Ascending aorta (tissue), 2 donors: ENCODE measurements at places on chromosomes 12 and 14. TPM values are rescaled to one million over a fixed set of nuclear protein-coding genes. Genes with fewer than 3 reads are reported as not detected.

DNA sequence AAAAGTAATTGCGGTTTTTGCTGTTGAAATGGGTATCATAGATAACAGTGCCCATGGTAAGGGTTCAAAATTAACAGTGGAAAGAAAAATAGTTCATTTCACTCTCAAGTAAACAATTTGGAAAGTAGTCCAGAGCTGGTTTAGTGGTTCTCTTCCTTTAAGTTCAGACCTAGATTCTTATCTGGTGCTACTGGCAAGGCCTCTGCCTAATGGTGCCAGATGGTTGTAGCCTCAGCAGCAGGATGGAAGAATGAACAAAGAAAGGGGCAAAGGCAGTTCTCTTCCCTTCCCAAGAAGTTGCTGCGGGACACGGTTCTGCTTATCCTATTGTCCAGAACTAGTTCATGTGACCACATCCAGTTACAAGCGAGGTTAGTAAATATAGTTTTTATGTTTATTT lies 10.5 kb downstream of the ARG2 start:
- no peaks in the 10 kb centered on the region for H3K27me3 ChIP-seq
- H3K36me3 ChIP-seq: no peaks in the 10 kb centered on the region
- no peaks in the 10 kb centered on the region for H3K4me1 ChIP-seq
- no peak overlapping the region for H3K4me3 ChIP-seq

Gene CD27
- total RNA-seq: not detected

GRCh38 chr12:48678551-48679185 lies 3.4 kb downstream of the KANSL2 start:
- DNase-seq: no peak
- H3K27ac ChIP-seq: no peak overlapping the region
- H3K4me1 ChIP-seq: peaks cover 32% of the 10 kb centered on the region
- no peak overlapping the region for H3K4me3 ChIP-seq

DNA sequence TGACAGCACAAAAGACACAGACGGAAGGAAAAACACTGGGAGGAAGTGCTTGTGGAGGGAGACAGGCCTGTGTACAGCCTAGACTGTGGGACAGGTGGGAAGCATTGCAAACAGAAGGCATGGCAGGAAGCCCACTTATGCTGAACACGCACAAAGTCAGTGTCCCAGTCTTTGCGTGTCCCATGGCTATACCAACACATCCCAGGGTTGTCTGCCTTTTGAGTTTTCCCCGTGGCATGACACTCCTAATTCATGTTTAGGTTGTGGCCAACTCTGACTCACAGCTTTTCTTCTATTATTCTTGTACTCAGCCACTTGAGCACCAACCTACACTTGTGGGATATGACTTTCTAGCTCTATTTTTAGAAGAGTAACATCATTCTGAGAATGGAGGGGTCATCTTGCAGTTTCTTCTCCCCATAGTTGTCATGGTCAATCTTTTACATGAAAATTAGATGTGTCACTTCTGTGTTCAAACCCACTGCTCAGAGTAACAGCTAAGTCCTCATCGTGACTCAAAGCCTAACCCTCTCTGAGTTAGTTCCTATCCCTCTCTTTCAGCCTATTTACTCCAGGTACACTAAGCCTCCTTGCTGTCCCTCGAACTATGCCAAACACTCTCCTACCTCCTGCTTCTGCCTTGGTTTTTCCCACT lies 27.5 kb upstream of the JPH4 start:
- no peak for DNase-seq
- no peaks in the 10 kb centered on the region for H3K4me1 ChIP-seq
- H3K27ac ChIP-seq: no peak overlapping the region
- no peak overlapping the region for H3K4me3 ChIP-seq

Gene RARG
- 29.8 TPM for total RNA-seq

GRCh38 chr12:26198742-26199141 lies 3.4 kb downstream of the SSPN start:
- H3K36me3 ChIP-seq: no peaks in the 10 kb centered on the region
- H3K4me1 ChIP-seq: no peaks in the 10 kb centered on the region
- DNase-seq: peak; percentile 74
- peak overlapping the region; percentile 88 for H3K27ac ChIP-seq
- H3K4me3 ChIP-seq: no peak overlapping the region

DNA sequence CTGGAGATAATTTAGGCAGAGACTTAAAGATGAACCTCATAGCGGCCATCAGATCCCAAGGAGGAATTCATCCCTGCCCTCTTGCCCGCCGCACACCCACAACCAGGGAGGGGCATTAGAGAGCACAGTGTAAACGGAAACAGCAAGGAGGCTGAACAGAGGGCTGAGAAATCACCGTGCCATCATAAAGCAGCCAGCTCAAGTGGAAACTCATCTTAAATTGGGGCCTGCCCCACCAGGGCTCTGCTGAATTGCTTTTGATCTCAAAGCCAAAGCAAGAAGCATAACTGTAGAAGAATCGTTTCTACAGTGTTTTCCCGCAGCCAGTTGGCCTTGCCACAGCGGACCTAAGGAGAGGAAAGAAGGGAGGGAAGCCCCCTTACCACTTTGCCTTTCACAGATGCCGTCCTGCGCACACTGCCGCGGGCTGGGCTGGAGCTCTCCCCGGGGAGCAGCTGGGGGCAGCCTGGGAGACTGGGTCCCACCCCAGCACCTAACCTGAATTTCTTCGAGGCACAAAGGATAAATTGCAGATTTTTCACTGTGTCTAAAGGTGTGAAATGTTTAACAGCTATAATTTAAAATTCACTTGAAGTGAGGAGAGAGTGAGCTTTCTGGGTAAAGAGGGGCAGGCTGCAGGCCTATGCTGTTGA lies 51.8 kb upstream of the MMP17 start:
- H3K27me3 ChIP-seq: no peaks in the 10 kb centered on the region
- H3K27ac ChIP-seq: no peak overlapping the region
- peaks cover 71% of the 10 kb centered on the region for H3K36me3 ChIP-seq
- H3K4me3 ChIP-seq: no peak overlapping the region
- H3K4me1 ChIP-seq: no peaks in the 10 kb centered on the region

GRCh38 chr12:25063873-25064628 lies 115.2 kb upstream of the BCAT1 start:
- H3K27ac ChIP-seq: no peak overlapping the region
- H3K4me3 ChIP-seq: no peak overlapping the region
- no peaks in the 10 kb centered on the region for H3K27me3 ChIP-seq

- H3K27ac ChIP-seq: peak overlapping the region; percentile 57
- no peaks in the 10 kb centered on the region for H3K27me3 ChIP-seq
- H3K4me3 ChIP-seq: no peak overlapping the region
These were observed 65.8 kb downstream of the ITPK1 start for GRCh38 chr14:93049867-93050331.

GRCh38 chr14:50082784-50083466 lies 33.4 kb downstream of the VCPKMT start:
- no peak overlapping the region for H3K4me3 ChIP-seq
- no peak overlapping the region for H3K27ac ChIP-seq
- H3K36me3 ChIP-seq: no peaks in the 10 kb centered on the region
- H3K27me3 ChIP-seq: no peaks in the 10 kb centered on the region
- no peak for DNase-seq

Gene SERPINA12
- total RNA-seq: not detected

DNA sequence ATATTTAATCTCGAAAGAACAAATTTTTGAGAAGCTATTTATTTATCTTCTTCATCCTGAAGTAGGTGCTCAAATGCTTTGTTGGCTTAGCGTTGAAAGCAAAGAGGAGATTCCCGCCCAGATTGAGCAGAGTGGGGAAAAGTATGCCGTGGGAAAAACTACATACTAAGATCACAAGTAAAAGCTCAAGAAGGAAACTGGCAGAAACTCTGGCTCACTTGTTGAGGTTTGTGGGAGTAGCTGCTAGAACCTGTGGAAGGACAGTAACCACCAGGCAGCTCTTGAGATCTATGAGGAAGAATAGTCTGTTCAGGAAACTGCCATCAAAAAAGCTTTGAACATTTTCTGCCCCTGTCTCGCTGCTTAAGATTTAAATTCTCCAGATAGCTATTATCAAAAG lies 3.9 kb downstream of the MYRFL start:
- no peak overlapping the region for H3K27ac ChIP-seq
- H3K27me3 ChIP-seq: no peaks in the 10 kb centered on the region
- no peak for DNase-seq
- H3K4me1 ChIP-seq: no peaks in the 10 kb centered on the region

DNA sequence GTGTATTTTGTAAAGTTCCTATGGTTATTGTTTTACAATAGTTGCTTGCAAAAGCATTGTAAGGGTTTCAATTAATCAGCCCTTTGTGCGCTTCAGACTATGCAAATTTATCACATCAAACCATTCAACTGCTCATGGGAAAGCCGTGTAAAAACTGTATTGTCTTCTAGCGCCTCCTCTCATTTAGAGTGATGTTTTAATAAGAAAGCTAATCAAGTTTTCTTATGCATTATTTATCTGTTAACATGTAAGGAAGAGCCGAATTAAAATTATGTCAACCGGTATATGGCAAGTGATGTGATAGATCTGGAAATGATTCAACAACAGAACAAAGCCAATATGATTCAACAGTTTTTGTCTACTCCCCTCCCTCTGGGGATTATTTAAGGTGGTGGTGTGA lies 92.5 kb upstream of the RFX4 start:
- no peak for DNase-seq
- no peak overlapping the region for H3K27ac ChIP-seq

DNA sequence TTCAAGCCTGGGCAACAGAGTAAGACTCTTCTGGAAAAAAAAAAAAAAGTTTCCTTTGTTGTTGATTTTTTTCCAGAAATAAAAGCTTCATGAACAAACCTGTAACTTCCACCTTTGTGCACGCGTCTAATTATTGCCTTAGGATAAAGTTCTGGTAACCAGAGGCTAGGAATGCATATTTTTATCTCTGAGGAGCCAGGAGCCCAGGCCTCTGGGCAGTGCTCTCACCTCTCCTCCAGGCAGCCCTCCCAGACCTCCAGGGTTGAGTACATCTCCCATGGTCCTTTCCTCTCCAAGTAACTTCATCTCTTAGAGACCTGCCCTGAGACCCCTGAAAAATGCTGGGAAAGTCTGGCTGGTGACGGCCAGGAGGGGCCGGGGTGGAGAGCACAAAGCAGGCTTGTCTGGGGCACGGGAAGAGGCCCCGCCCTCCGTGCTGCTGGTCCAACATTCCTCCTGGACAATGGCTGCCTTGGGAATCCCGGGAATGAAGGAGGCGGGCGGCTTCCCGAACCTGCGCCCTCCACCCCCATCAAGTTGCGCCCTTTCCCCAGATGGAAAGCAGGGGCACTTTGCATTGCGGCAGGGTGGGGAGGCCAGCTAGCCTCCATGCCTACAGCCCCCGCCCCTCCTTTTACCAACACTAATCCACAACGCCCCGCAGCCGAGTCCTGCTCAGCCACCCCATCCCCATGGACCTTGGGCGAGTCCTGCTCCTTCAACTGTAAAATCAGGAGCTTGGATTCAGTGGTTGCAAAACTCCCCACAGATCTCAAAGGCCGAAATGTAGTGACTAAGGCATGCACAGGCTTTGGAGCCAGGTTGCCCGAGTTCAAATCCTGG lies 7.3 kb upstream of the FIGNL2 start:
- no peak overlapping the region for H3K27ac ChIP-seq
- no peak for DNase-seq
- H3K4me3 ChIP-seq: peak overlapping the region; percentile 52
- no peaks in the 10 kb centered on the region for H3K36me3 ChIP-seq

DNA sequence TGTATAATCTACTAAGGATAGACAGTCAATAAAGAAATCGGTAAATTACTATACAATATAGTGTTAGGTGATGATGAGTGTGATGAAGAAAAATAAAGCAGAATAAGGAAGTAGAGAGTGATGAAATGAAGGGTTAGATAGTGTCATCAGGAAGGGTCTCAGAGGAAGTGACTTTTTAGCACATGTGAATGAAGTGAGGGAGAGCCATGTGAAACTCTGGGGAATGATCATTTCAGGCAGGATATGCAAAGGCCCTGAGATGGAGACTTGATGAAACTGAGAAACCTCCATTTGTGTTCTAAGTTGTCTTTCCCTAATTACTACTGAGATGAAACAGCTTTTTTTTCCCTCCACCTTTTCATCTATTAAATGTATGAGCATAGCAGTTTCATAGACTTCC lies 19.4 kb upstream of the GNPTAB start:
- no peak for DNase-seq
- no peaks in the 10 kb centered on the region for H3K36me3 ChIP-seq
- H3K4me1 ChIP-seq: no peaks in the 10 kb centered on the region
- H3K27me3 ChIP-seq: no peaks in the 10 kb centered on the region
- H3K27ac ChIP-seq: no peak overlapping the region

DNA sequence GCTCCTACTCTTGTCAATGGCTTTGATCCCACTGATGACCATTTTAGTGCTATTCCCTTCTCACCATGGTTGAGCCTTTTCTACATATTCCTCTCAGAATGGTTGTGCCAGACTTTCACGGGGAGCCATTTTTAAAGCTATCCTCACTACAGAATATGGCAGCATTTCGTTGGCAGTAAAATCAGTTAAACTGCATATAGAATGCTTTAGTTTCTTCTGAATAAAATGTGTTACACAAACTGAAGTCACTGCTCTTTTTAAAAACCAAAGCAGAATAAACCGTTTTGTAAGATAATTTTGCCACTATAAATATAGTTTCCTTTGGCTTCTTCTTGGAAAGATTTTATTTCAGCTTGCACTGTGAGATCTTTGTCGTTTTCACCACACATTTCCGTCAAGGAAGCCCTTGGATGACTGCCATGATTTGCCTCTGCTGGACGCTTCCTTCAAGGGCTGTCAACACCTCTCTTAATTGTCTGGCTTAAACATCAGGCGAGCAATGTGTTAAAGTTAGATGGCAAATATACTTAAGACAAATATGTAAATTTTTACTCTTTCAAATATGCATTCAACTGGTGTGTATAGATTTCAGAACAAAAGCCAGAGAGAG lies 624.2 kb downstream of the DIO2 start:
- no peaks in the 10 kb centered on the region for H3K27me3 ChIP-seq
- no peaks in the 10 kb centered on the region for H3K36me3 ChIP-seq
- H3K4me1 ChIP-seq: no peaks in the 10 kb centered on the region

- no peaks in the 10 kb centered on the region for H3K36me3 ChIP-seq
- no peak for DNase-seq
- peaks cover 4% of the 10 kb centered on the region for H3K4me1 ChIP-seq
- H3K27ac ChIP-seq: no peak overlapping the region
- H3K27me3 ChIP-seq: no peaks in the 10 kb centered on the region
- H3K4me3 ChIP-seq: no peak overlapping the region
These were observed 21.7 kb downstream of the BORCS5 start for GRCh38 chr12:12378616-12379015.

Gene PRORP
- total RNA-seq: 42.5 TPM

- H3K4me3 ChIP-seq: no peak overlapping the region
- H3K36me3 ChIP-seq: no peaks in the 10 kb centered on the region
- H3K27ac ChIP-seq: peak overlapping the region; percentile 2
- DNase-seq: no peak
- H3K4me1 ChIP-seq: peaks cover 9% of the 10 kb centered on the region
These were observed 26.2 kb downstream of the KITLG start for GRCh38 chr12:88553941-88554658.

Gene HPD
- total RNA-seq: 0.96 TPM

GRCh38 chr14:22084393-22085281 lies 411.0 kb upstream of the OR4E1 start:
- DNase-seq: no peak
- no peak overlapping the region for H3K4me3 ChIP-seq
- no peaks in the 10 kb centered on the region for H3K36me3 ChIP-seq
- no peak overlapping the region for H3K27ac ChIP-seq
- H3K4me1 ChIP-seq: no peaks in the 10 kb centered on the region
